ENCODE measurements at places on chromosomes 6 and 20. TPM values are rescaled to one million over a fixed set of nuclear protein-coding genes. Genes with fewer than 3 reads are reported as not detected.
A peak's percentile ranks its signal among the peaks of the same experiment; 100 is the strongest.

- no peaks in the 10 kb centered on the region for H3K27me3 ChIP-seq
- no peaks in the 10 kb centered on the region for H3K4me1 ChIP-seq
- H3K36me3 ChIP-seq, result no peaks in the 10 kb centered on the region
- DNase-seq, result no peak
- no peak overlapping the region for H3K27ac ChIP-seq
Observed at GRCh38 chr6:15413466-15414234, 167.8 kb downstream of the JARID2 start.

DNA sequence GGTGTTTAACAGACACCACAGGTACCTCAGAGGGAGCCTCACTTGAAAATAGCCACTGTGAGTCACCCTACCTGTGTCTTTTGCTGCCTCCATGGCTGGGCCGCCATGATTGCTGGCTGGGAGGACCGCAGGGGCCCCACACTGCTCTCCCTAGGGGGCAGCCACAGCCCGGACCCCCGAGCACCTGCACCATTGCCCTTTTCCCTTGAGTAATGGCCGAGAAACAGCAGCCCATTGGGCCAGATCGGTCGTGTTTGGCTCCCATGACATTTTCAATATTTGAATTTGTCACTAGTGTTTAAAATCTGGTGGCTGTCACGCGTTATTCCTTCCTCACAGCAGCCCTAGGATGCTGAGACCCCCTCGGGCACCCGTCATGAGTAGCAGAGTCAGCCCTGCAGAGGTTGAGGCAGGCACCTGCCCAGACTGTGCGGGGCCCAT is 6.7 kb downstream of the ZBP1 start:
- H3K27me3 ChIP-seq, result no peaks in the 10 kb centered on the region
- no peak overlapping the region for H3K27ac ChIP-seq
- no peak overlapping the region for H3K4me3 ChIP-seq
- no peak for DNase-seq
- no peaks in the 10 kb centered on the region for H3K36me3 ChIP-seq
- no peaks in the 10 kb centered on the region for H3K4me1 ChIP-seq

DNA sequence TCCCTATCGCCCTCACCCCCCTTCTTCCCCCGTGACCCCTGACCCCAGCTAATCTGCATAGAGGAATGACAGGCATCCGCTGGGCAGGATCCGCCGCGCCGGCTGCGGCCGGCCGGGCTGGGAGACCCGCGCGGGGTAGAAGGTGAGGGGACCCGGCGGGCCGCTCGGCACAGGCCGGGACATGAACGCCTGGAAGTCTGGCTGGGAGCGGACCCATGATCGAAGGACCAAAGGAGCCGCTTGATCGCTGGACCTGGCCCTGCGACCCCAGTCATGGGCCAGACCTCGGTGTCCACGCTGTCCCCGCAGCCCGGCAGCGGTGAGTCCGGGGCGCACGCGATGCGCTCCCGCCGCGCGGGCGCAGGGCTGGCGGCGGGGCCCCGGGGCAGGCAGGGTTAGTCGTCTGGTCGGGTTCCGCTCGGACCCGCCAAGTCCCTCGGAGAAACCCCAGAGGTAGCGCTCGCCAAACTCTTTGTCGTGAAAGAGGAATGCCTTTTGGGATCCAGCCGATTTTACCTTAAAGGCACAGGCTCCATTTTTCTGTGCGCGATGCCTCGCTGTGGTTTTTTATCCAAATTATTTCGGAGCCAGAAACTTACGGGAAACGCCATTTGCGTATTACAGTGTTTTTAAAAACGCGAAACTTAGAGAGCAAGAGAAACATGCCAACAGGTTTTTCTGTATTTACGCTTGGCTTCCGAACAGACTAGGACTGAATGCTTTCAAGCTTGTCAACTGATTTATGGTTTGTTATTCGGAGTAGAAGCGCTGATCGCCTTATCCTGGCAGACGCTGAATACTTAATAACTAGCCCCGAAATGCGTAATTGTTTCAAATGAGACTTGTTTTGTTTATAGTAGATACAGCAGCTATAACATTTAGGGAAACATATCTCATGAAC is at the start of gene PHACTR2:
TSS of gene PHACTR2 (plus strand) at position 75 of the 901 bp plus-strand sequence. CDS start at position 274, 199 bp downstream.
- peak within 1 kb of the TSS; percentile 89 for H3K4me3 ChIP-seq
- peak within 1 kb of the TSS; percentile 99 for H3K27ac ChIP-seq
- H3K27me3 ChIP-seq, result no peaks in the 10 kb centered on the region
- peak; percentile 90 for DNase-seq
- no peaks in the 10 kb centered on the region for H3K36me3 ChIP-seq

DNA sequence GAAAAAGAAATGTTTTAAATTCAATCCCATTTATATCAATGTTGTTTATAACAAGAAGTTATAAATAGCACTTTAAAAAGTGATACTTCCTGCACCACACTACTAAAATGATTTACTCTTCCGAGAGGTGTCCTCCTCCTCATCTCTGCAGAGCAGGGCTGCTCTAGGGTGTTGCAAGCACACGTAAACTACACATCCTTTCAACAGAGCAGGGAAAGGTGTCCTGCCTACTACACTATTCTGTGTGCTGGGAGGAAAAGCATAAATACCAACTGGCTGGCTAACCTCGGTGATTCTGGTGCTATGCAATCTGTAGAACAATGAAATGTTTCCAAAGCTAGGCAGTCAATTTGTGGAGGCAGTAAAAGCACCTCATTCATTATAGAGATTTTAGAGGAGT is 89.5 kb upstream of the MAP7 start:
- no peak overlapping the region for H3K27ac ChIP-seq
- H3K36me3 ChIP-seq, result peaks cover 11% of the 10 kb centered on the region
- no peak for DNase-seq
- no peaks in the 10 kb centered on the region for H3K27me3 ChIP-seq

DNA sequence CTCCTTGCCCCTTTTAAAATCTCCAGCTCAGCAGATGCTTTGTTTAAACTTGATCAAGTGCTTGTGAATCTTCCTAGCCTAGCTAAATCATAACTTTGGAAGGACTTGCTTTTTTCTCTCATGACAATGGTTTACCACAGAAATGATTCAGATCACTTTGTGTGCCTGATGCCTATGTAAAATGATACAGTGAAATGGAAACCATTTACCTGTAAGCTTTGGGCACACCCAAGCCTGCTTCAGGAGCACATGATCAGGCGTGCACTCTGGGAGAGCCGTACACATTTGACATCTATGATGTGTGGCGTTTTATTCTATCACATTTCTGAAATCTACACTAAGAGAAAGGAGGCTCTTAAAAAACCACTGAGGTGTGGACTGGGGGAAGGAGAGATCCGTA is 41.1 kb downstream of the PTPN1 start:
- no peaks in the 10 kb centered on the region for H3K27me3 ChIP-seq
- no peak overlapping the region for H3K27ac ChIP-seq
- H3K4me1 ChIP-seq, result peaks cover 2% of the 10 kb centered on the region
- no peak overlapping the region for H3K4me3 ChIP-seq

The BRD2 gene
- 181 TPM for total RNA-seq

The HLA-DRB1 gene
- 157 TPM for total RNA-seq

GRCh38 chr20:3430376-3431069 is 23.1 kb upstream of the DNAAF9 start:
- H3K27ac ChIP-seq, result no peak overlapping the region
- no peaks in the 10 kb centered on the region for H3K4me1 ChIP-seq
- no peaks in the 10 kb centered on the region for H3K36me3 ChIP-seq
- no peaks in the 10 kb centered on the region for H3K27me3 ChIP-seq

The ANKRD66 gene
- not detected for total RNA-seq

DNA sequence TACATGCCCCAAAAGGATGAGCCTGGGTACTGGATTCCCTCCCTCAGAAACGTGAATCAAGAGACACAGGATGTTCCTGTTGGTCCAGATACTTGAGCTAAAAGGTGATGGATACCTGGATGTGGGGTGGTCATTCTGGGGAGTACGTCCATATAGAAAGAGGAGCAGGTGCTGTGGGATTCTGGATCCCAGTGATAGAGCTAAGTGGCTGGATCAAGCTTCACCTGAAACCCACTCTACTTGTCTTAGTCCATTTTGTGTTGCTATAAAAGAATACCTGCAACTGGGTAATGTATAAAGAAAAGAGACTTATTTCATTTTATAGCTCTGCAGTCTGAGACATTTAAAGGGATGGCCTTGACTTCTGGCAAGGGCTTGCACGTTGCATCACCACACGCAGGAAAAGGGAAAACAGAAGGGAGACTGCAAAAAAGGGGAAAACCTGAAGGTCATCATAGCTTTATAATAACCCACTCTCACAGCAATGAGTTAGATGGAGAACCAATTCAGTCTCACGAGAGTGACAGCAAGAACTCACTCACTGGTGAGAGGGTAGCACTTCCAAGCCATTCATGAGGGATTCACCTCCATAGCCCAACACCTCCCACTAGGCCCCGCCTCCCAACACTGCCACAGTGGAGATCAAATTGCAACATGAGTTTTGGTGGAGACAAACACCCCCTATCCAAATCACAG is 31.2 kb downstream of the RIPOR3 start:
- no peaks in the 10 kb centered on the region for H3K27me3 ChIP-seq
- H3K27ac ChIP-seq, result no peak overlapping the region
- no peak overlapping the region for H3K4me3 ChIP-seq
- H3K4me1 ChIP-seq, result no peaks in the 10 kb centered on the region
- no peaks in the 10 kb centered on the region for H3K36me3 ChIP-seq
- no peak for DNase-seq

DNA sequence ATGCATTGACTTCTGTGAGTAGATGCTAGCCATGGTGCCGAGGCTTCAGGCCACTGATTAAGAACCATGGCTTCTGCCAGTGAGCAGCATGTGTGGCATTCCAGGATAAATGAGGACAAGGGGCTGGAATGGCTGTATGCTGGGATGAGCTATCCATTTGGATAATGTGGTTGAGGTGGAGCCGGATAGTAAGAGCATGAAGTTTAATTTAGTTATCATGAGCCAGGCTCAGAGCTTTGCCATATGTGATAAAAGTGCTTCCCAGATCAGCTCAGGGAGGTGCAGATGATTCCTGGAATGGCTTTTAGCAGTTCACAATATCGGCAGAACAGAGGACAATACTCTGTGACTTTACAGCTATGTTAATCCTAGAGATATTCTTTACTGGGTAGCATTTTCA is 34.6 kb upstream of the RNF8 start:
- no peaks in the 10 kb centered on the region for H3K36me3 ChIP-seq
- no peaks in the 10 kb centered on the region for H3K27me3 ChIP-seq
- DNase-seq, result no peak
- H3K27ac ChIP-seq, result no peak overlapping the region
- peaks cover 2% of the 10 kb centered on the region for H3K4me1 ChIP-seq
- no peak overlapping the region for H3K4me3 ChIP-seq

The OTOR gene
- total RNA-seq, result not detected

The DPPA5 gene
- not detected for total RNA-seq

DNA sequence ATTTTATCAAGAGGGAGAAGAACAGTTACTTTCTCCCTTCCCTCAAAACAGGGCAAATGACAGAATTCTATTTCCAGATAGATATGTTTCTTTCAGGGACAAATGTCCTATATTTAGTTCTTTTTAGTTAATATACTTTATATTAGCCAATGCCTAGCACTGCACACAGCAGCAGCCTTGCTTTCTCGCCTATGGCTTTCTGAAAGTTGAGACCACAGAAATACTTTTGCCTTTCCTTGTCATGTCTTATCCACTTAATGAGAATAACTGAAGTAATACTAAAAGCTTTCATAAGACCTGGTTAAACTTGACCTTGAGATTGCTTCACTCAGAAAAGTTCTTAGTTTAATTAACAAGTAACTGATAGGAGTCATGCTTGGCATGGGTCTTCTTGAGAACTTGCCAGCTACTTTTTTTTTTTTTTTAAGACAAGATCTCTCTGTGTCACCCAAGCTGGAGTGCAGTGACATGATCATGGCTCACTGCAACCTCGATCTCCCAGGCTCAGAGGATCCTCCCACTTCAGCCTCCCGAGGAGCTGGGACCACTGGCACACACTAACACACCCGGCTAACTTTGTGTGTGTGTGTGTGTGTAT is 159.3 kb downstream of the CDKAL1 start:
- no peak overlapping the region for H3K4me3 ChIP-seq
- DNase-seq, result no peak
- no peak overlapping the region for H3K27ac ChIP-seq
- H3K36me3 ChIP-seq, result no peaks in the 10 kb centered on the region
- no peaks in the 10 kb centered on the region for H3K27me3 ChIP-seq

DNA sequence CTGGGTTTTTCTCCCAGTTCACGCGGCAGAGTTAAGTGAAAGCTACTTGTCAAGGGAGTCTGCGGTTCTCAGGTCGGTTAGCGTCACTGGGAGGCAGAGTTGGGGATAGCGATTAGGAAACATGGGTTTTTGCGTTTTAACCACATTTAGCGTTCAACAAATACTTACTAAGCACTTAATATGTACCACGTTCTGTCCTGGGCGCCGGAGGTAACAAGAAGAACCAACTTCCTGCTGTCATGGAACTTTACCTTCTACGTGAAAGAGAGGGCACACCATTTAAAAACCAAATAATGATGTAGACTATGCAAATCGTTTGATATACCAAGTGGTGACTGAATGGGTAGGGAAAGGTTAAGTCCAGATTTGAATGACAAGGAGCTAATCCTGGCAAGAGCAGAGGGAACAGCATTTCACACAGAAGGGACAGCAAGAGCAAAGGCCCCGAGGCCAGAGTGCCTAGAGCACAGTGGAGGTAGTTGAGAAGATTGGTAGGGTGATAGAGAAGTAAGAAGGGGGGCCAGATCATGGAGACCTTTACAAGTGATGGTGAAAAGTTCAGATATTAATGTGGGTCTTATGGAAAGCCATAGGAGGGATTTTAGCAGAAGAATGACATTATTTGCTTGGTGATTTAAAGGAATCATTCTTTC is 744 bp downstream of the RIOK1 start:
- H3K4me1 ChIP-seq, result no peaks in the 10 kb centered on the region
- H3K27me3 ChIP-seq, result no peaks in the 10 kb centered on the region
- H3K4me3 ChIP-seq, result peak overlapping the region; percentile 85
- H3K27ac ChIP-seq, result no peak overlapping the region
- no peaks in the 10 kb centered on the region for H3K36me3 ChIP-seq
- DNase-seq, result no peak

DNA sequence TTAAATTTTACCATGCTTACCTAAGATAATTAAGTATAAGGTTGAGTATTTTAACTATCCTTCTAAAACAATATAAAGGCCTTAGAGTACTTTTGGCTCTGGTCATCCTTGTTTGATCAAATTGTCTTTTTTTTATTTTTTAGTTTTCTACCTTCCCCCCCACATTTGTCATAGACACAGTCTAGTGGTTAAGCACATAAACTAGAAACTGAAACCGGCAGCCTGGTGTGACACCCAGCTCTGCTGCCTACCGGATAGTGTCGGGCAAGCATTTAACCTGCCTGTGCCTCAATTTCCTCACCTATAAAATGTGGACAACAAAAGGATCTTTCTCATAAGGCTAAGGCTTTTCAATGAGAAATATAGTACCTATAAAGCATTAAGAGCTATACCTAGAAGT is 21.6 kb upstream of the TULP4 start:
- H3K36me3 ChIP-seq, result no peaks in the 10 kb centered on the region
- DNase-seq, result no peak
- no peak overlapping the region for H3K4me3 ChIP-seq
- H3K27ac ChIP-seq, result no peak overlapping the region
- H3K27me3 ChIP-seq, result no peaks in the 10 kb centered on the region

GRCh38 chr6:37990762-37991525 is 171.4 kb downstream of the ZFAND3 start:
- H3K27ac ChIP-seq, result peak overlapping the region; percentile 57
- no peaks in the 10 kb centered on the region for H3K36me3 ChIP-seq
- no peaks in the 10 kb centered on the region for H3K27me3 ChIP-seq

The ADGRF5 gene
- 34.6 TPM for total RNA-seq

All from aorta (tissue), 5 donors.